Stimulated activated CD4-positive, alpha-beta T cell treated with anti-CD3 and anti-CD28 coated beads, Interleukin-2, amount 100 ng/mL, for 48 hours (primary cell): ENCODE measurements at places on chromosomes 3 and 15.

DNA sequence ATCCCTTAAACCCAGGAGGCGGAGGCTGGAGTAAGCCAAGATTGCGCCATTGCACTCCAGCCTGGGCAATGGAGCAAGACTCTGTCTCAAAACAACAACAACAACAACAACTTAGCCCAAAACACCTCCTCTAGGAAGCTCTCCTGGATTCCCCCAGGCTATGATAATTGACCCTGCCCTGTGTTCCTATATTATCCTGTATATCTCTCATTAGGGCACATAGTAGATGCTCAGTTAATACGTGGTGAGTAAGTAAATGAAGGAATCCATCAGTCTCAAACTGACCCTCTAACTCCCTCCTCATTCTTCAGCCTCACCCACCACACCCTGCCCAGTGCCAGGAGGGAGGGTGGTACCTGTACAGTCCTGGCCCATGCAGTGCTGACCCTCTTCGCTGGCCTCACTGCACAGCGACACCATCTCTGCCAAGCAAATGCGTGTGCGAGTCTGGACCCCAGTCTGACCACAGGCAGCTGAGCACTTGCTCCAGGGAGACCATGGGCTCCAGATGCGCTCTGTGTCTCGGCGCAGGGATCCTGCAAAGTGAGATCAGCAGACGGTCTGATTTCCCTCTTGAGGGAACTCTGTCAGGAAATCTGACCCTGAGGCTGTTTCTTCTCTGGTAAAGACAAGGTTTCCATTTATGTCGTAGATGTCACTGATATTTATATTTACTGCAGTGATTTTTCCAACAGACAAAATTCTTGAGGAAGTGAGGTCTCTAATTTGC is 6.2 kb downstream of the CILP start:
- no peak for DNase-seq

DNA sequence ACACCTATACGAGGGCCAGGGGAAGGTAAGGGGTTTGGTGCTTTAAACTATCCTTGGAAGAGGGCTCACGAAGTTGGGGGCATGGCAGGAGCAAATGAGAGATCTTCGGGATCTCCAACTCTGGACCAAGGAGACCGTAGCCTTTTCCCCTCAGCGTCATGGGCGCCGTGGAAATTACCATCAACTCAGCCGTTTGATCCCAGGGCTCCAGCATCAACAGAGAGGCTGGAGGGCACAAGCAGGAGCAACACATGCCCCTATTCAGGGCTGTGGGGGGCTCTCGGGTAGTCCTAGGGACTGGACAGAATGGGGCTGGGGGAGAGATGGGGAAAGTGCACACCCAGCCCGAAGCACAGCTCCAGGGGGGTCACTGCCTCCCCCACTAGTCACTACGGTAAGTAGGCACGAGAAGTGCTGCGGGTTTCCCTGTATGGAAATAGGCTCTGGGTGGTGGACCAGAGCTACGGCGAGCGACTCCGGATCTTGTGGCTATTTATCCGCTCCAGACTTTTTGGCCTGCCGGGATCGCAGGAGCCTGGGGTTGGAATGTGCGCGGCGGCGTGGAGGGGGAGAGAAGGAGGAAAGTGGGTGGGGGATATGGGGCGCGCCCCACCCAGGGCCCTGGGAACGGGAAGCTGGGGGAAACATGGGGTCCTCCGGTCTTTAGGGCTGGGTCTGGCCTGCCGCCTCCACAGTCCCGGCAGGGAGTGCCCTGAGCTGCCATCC is 539 bp upstream of the LAMB2 start:
- no peak for DNase-seq

GRCh38 chr3:99330281-99330680 is 308.1 kb upstream of the COL8A1 start:
- no peak for DNase-seq

- DNase-seq, result no peak
These were observed 41.2 kb downstream of the KLF13 start for GRCh38 chr15:31367730-31368344.
